ENCODE measurements at places on chromosomes 1 and 21. TPM values are rescaled to one million over a fixed set of nuclear protein-coding genes. Genes with fewer than 3 reads are reported as not detected.

- no peak for DNase-seq
Measured at GRCh38 chr1:36351227-36351977, 28.0 kb upstream of the EVA1B start.

DNA sequence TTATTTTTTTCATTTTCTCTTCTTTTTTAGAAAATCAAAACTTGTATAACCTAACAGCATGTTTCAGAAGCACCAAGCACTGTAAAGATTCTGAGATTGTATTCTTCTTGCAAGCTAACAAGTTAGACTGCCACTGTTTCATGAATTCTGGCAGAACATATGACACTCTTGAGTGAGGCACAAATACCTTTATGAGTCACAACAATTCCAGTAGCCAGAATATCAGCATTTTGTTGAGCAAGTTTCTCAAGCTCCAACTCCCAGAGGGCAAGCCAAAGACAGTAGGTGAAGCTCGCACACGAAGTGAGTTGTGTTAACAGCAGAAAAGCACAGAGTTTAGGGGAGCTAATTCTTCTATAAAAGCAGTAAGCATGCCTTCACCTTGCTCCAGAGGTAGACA, 268.8 kb upstream of the NCAM2 start:
- DNase-seq = no peak

- DNase-seq = no peak
Measured at GRCh38 chr1:52400131-52400530, 4.1 kb downstream of the ORC1 start.

DNA sequence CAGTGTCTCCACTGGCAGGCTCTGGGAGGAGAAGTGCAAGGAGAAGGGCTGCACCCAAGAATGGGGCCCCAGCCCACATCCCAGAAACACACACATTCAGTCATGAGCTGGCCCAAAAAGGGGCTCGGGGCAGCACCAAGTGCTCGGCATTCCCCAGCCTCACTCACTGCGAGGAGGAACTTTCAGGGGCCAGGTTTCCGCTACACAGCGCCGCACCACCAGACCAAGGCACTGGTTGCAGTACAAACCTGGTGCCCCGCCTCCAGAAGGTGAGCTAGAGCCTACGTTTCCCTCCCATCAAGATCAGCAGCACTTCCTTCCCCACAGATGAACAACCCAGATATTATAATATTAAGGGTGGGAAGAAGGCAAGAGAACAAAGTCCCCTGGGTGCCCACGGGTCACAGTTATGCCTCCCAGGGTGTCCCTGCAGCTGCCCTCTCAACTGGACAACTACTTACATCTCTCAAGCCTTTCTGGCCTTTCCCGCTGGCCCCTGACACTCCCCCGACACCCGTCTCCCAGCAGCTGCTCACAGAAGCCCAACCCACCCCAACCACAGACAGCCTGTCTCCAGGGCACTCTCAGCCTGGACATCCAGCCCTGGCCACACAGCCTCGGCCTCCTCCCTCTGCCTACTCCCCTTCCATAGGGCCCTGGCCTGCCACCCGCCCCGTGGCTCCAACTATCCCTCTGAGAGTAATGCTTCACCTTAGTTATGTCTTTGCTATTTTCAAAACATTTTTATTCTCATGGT, 3.8 kb downstream of the PBXIP1 start:
- DNase-seq = peak; percentile 87

DNA sequence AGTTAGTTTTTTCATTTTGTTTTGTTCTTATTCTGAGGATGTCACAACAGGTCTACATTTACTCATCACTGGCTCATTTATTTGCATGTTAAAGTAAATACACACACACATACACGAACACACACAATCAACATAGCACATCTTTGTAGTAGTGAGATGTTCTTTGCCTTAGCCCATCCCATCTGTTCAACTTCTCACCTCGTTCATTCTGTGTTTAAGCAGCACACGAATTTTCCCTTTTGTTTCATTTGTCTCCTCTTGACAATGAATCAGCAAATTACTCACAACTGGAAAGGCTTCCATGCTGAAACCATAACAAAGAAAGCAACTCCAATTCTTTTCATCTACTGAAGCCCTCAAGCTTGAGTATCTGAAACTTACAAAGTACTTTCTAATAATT, 133.3 kb upstream of the CHRM3 start:
- no peak for DNase-seq

DNA sequence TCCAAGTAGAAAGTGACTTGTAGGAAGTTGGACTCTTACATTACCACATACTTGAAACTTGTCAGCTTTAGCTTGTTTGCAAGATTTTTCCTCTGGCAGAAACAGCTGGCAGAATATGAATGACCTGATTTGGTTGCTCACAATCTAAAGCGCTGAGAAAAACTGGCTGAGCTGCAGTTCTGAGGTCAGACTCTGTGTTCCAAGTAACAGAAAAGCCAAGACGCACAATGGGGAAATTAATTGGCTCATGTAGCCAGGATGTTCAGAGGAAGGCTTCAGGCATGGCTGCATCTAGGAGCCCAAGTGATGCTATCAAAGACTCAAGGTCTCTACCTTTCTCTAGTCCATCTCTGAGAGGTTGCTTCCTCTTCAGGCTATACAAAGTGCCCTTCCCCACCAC, 27.0 kb downstream of the ALPL start:
- no peak for DNase-seq

DNA sequence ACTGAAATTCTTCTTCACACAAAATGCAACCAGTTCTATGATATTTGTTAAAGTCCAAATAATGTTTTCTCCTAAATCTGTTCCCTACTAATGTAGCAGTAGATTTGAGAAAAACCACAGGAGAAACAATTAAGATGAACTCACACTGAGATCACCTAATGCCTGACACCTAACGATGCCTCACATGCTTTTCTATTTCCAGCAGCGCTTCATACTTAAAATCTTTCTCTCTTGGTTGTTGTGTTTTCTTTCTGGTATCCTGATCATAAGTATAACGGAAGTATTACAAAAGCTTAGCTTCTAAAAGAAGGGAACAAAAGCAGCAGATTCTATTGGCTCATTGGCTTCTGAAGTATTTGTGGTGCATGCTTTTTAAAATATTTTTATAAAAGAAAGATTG, 267.2 kb upstream of the SGIP1 start:
- DNase-seq = no peak

DNA sequence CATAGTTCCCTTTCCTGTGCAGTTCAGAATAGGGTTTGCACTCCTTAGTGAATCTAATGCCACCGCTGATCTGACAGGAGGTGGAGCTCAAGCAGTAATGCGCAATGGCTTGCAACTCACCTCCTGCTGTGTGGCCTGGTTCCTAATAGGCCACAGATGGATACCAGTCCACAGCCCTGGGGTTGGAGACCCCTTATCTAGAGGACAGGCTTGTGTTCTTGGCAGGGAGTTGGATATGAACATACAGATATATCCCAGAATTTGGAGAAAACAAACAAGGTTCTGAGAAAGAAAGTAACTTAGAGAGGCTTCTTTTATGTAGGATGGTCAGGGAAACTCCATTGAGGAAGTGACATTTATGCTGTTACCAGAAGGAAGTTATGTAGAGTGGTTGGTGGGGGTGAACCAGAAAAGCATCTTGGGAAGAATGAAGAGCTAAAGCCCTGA, 5.1 kb upstream of the PTPRC start:
- DNase-seq = no peak

GRCh38 chr1:5976726-5977493, 15.3 kb downstream of the NPHP4 start:
- DNase-seq = no peak

DNA sequence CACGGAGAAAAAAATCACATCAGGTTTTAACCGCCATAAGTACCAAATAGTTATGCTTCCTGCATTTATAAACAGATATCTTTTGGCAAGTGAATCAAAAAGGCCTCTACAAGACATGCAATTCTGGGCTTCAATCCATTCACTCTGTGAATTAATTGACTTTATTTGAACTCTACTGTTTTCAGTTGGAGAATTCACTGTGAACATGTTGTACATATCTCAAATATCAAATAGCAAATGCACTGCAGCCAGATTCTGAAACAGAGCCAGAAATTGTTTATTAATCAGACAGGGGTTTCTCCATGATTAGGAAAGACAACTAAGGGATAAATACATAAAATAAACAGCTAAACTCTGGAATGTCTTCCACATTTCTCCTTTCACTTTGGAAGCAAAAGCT, 445.4 kb upstream of the NFIA start:
- DNase-seq = no peak

- no peak for DNase-seq
Measured at GRCh38 chr1:183328371-183328770, 89.8 kb downstream of the NMNAT2 start.

DNA sequence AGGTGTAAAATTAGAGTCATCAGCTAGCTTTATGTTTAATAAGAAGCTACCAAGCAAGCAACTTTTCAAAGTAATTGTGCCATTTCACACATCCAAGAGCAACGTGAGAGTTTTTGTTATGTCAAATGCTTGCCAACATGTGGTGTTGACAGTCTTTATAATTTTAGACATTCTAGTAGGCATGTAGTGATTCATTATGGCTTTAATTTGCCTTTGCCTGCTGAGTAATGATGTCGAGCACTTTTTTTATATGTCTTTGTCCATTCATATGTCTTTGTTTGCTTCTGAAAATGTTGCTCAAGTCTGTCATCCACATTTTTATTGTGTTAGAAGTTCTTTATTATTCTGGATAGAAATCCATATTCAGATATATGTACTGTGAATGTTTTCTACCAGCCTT, 21.4 kb upstream of the CHIT1 start:
- no peak for DNase-seq

- no peak for DNase-seq
Measured at GRCh38 chr1:63214553-63214952, 107.8 kb upstream of the FOXD3 start.

- peak; percentile 12 for DNase-seq
Measured at GRCh38 chr1:44354268-44354839, 703 bp downstream of the ERI3 start.

- peak; percentile 60 for DNase-seq
Measured at GRCh38 chr1:156281693-156282478, 739 bp downstream of the SMG5 start.

DNA sequence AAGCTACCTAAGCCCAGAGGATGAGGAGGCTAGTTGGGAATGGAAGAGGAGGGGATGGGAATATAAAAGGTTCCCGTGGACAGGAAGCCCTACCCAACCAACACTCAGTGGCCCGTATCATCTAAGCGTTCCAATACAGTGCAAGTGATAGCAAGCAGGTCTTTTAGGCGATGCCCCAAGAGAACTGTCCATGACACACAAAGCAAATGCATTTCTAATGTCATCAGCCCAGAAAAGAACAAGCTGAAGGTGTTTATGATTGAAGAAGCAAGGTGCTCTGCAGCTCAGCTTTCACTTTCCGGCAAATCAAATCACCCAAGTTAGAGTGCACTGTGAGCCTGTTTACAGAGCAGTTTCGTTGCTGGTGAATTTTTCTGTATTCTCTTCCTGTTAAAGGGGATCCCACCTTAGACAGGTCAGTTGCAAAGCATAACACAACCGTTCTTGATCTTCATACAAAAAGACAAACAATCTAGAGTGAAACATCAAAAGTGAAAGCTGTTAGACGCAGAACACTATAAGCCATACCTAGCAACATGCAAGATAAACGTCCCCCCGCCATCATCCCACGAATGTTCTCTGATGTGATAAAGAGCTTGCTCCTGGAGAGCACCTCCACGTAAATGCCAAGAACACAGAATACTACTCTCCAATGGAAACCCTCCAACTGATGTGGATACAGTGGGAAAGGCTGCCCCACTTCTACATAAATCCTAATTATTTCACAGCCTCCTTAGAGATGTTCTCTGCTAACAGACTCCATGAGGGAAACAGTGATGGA, 54.0 kb downstream of the PGBD5 start:
- DNase-seq = no peak

DNA sequence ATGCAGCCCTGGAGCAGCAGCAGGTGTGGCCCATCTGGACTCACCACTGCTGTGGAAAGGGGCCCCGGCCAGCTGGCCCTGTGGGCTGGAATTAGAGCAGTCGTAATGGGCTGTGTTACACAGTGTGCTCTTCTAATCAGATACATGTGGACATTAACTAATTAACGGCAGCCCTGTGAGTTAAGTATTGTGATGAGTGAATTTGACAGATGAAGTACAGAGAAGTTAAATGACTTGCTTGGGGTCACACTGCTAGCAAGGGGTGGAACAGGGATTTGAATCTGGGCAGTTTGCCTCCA, 58.6 kb downstream of the MDM4 start:
- DNase-seq = no peak

DNA sequence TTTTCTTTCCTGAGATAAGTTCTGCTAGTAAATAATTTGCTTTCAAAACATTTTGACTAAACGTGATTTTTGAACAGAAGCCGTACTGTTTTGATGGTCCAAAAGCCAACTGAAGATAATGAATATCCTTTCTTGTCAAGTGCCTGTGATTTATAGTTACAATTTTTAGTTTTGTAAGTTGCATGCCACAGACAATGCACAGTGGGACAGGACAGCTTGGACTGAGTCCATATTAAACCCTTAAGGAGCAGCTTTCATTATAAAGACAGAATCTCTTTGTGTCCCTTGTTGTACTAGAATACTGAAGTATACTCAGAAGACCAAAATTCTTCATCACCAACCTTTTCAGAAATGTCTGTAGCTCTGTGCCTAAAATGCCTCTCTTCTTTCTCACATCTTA, 92.2 kb downstream of the LTN1 start:
- no peak for DNase-seq

DNA sequence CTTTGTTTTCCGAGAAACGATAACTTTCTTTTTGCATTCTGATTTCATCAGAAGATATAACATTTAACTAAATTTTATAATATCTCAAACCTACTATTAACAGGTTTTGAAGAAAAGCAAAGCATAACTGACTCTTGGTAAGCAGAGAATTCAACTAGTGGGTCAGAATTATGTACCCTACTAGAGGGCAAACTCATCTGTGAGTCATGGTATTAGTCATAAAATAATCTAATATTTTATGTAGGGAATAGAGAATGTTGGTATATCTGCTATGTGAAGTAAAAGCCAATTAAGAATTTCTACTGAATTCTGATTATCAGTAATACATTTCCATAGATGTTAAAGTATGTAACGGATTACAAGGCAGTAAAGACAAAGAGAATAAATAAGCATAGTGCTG, 56.8 kb downstream of the USP1 start:
- DNase-seq = no peak

GRCh38 chr21:37208056-37208721, 58.9 kb downstream of the VPS26C start:
- DNase-seq = peak; percentile 59

- DNase-seq = peak; percentile 34
Measured at GRCh38 chr1:51534447-51534846, 15.4 kb upstream of the EPS15 start.

DNA sequence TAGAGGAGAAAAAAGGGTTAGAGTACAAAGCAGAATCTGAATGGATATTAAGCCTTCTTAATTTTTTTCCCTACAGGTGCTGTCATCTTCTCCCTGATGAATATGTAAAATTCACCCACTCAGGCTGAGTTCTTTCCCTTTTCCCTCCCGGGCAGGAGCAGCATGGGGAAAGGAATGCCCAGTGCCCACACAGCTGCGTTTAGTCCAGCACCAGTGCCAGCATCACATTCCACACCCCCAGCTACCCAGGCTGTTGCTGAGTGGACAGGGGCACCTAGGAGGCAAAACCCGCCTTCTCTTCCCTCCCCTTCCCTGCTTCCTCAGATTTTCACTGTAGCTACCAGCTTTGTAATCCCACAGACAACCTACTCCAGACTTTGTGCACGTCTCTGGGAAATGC, 3.4 kb upstream of the CADM3 start:
- no peak for DNase-seq

The UBL4B gene
- not detected for total RNA-seq

The AK5 gene
- total RNA-seq = 1.6 TPM

The RGS13 gene
- not detected for total RNA-seq

The TEX38 gene
- total RNA-seq = 0.21 TPM

The SAMD11 gene
- not detected for total RNA-seq

The NDUFV3 gene
- total RNA-seq = 16.1 TPM

The PGLYRP4 gene
- total RNA-seq = not detected

The ANKRD35 gene
- 0.24 TPM for total RNA-seq

The ESRRG gene
- total RNA-seq = not detected

The EXTL1 gene
- not detected for total RNA-seq

Data from activated CD4-positive, alpha-beta memory T cell treated with anti-CD3 and anti-CD28 coated beads for 36 hours (primary cell).